8988T (cell line): ENCODE measurements at places on chromosomes 13 and 19.
A peak's percentile ranks its signal among the peaks of the same experiment; 100 is the strongest.

DNA sequence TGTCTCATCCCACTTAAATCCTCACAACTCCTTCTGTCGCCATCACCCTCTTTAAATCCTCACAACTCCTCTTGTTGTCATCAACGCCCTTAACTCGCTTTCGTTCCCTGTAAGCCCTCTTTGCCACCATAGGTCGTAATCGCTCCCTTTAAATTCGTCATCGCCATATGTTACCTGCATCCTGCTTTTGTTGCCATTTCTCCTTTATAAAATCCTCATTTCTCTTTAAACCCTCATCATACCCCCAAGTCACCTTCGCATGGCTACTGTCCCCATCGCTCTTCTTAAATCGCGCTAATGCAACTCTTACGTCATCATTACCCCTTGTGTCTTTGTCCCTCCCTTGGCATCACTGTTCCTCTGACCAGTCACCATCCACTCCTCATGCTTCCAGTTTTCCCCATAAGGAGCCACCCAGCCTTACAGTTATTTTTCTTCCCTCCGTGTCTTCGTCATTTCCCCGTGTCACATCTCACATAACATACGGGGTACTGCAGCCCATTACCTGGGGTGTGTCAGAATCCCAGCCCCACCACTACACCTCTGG, 539 bp downstream of the PLD3 start:
- DNase-seq, result no peak

DNA sequence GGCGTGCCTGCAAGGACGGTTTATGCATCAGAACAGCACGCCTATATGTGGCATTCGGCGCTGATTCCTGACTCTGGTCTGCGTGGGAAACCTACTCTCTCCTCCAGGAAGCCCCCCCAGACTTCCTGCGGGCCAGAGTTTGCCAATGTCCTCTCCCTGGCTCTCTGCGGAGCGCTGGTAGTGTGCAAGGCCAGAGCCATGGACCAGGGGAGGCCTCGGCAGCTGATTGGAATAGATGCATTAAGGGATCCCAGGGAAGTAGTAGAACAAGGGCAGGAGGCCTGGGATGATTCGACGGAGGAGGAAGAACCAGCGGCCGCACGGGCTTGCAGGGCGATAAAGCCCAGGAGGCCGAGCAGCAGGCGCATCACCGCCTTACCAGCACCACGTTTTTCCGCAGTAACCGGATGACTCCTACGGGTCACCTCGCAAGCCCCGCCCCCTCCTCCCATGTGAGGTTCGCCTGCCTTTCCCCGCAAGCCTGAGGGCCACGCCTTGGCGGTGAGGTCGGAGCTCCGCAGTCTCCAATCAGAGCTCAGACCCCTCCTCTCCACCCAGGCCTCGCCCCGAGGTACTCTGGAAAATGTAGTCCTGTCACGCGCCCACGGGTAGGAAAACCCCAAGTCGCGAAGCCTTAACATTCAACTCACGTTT, 5.0 kb downstream of the CLEC11A start:
- no peak for DNase-seq

- no peak for DNase-seq
Observed at GRCh38 chr19:50482271-50482855, 5.7 kb upstream of the GARIN5A start.

- peak; percentile 41 for DNase-seq
Observed at GRCh38 chr13:99614465-99614885, 113.2 kb downstream of the TM9SF2 start.

DNA sequence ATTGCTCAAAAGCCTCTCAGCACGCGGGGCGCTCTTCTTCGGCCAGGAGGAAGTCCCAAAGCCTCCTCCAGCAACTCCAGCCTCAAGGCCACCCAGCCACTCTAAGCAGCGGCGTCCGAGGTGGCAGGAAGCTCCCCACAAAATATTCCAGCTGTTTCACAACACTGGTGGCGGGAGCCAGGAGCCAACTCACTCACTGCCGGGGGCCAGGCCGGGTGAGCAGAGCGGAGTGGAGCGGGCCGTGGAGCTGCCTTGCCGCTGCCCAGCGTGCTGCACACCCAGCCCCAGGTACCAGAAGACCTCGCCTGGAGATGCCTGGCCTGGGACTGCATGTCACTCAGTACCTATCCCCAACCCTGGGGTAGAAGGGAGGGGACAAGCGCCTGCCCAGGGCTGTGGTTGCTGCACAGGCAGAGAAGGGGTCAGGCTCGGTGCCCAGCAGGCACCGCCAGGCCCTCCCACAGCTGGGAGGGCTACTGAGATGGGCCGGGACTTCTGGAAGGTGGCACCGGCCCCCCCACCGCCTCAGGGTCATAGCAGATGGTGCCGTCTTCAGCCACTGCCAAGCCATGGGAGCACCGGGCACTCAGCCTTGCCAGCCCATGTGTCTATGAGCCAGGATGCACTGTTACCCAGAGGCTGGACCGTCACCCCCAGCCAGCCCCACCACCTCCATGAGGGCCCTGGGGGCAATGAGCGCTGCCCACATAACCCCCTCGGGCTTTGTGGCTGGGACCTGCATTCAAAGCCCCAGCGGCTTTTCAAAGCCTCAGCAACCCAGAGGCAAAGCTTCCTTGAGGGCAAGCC, 59.2 kb downstream of the MLLT1 start:
- no peak for DNase-seq
